Neural progenitor cell (in vitro differentiated cells): ENCODE measurements at places on chromosomes 7 and 10. TPM values are rescaled to one million over a fixed set of nuclear protein-coding genes. Genes with fewer than 3 reads are reported as not detected.

DNA sequence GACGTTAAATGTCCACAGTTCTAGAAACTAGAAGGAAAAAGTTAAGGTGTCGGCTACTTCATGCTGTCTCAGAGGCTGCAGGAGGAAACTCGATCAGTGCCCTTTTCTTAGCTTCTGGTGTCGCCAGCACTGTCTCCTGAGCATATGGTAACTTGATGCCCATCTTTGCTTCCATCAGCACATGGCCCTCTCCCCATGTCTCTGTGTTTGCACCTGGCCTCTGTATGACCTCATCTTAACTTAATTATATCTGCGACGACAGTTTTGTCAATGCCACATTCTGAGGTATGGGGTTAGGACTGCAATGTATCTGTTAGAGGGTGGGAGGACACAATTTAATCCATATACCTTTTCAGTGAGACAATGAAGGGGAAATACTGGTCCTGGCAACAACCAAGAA, 449.9 kb downstream of the POM121L12 start:
- no peak for DNase-seq

NUPR2 gene
- not detected in 2 replicates for total RNA-seq

OPN4 gene
- total RNA-seq, result not detected in 2 replicates

INTS15 gene
- 13.7 and 24.1 TPM in 2 replicates for total RNA-seq

DNA sequence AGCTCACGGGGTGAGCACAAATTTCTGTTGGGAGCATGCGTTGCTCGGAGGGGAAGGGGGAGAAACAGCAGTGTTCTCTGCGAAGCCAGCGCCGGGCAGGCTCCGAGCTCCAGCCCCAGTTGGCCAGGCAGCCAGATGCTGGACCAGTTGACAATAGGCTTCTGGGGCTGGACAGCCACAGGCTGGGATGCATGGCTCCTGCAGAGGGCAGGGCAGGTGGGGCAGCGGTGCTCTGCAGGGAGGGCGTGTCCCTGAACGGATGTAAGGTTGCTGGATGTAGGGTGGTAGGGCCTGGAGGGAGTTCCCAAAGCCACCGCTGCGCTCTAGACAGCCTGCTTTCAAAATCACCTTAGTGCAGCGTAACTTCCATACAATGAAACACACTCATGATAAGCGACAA, 574.9 kb downstream of the GLRX3 start:
- peak; percentile 24 for DNase-seq

CCT6A gene
- 255 and 349 TPM in 2 replicates for total RNA-seq

DNA sequence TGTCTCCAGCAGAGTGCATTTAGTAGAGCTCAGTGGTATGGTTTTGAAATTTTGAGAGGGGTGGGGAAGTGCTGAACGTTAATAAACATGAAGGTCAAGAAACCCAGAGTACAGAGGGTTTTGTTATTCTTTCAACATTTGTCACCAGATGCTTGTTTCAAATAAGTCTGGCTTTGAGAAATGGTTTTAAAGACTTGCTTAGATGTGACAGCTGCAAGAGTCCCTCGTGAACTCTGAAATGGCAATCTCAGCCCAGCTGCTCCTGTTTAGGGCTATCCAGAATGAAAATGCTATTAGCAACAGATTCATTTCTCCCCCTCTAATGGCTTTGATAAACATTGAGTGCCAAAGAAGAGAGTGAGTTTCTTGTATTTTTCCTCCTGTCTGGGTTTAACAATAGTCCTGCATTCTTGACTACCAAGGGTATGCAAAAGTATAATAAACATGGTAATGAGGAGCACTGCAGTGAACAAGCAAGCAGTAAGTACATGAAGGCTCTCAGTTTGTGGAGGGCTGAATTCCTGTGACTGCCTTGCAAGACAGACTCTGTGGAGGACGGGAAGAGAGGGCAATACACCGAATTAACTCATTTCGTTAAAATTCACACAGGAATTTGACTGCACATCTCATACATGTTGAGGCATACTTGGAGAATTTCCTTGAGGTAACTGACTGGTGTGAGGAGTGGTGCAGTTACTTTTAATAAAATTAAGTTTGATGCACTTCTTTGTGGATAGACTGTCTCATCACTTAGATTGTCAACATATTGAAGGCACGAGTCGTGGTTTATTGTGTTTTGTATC, 490.9 kb downstream of the REEP3 start:
- peak; percentile 24 for DNase-seq
